H4 (cell line): ENCODE measurements at places on chromosomes 5 and 9.

DNA sequence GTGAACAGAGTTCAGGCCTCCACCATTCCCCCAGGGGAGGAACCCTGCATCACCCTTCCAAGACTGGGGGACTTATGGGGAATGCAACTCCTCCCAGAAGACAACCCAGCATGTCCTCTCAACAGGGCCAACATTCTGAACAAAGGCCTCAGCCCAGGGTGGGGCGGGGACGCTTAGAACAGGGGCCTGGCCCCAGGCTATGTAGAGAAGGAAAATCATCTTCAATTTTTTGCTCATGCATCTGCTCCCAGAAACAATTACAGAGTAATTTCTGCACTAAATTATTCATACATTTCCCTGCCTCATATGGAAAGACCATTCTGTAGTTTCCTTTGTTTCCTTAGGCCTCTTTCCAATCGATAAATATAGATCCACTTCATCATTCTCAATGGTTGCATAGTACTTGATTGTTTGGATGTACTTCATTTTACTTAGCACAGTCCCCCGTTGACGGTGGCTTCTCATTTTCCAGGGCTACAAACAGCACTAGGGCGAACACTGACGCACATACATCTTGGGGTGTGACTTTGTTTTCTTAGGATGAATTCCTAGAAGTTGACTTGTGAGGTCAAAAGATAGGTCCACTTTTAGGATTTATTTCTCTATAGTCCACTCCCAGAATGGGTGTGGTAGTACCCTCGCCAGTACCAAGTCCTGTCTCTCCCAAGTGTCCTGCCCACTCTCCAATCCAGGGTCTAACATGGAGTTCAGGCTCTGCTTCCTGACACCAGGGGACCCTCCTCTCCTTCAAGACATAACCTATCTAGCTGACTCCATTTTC lies 27.2 kb upstream of the SMU1 start:
- no peak for DNase-seq

DNA sequence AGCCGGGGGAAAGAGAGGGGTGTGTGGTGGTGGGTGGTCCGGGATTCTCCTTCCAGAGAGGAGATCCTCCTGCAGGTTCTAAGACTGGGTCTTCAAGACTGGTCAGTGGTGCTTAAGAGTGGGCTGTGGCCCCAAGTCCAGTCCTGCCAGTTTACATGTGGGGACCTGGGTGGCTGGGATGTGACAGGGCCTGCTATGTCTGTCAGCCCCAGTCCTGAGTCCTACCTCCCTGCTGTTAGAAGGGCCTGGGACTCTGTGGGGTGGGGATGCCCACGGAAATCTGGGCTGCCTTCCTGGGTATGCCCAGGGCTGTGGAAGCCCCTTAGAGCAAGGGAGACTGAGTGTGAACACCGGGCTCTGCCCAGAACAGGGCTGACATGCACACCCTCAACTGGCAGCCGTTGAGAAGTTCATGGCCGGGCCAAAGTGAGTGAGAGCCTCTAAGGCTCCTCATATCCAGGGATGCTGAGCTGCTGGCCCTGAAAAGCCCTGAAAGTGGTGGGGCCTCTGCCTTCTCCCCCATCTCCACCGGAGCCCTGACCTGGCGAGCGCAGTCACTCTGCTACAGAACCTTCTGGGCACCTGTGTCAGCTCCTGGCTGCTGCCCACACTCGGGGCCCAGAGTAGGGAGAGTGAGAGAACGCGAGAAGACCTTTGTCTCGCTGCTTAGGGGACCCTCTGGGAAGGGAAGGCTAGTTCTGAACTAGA lies 1.7 kb downstream of the PHF2 start:
- no peak for DNase-seq

DNA sequence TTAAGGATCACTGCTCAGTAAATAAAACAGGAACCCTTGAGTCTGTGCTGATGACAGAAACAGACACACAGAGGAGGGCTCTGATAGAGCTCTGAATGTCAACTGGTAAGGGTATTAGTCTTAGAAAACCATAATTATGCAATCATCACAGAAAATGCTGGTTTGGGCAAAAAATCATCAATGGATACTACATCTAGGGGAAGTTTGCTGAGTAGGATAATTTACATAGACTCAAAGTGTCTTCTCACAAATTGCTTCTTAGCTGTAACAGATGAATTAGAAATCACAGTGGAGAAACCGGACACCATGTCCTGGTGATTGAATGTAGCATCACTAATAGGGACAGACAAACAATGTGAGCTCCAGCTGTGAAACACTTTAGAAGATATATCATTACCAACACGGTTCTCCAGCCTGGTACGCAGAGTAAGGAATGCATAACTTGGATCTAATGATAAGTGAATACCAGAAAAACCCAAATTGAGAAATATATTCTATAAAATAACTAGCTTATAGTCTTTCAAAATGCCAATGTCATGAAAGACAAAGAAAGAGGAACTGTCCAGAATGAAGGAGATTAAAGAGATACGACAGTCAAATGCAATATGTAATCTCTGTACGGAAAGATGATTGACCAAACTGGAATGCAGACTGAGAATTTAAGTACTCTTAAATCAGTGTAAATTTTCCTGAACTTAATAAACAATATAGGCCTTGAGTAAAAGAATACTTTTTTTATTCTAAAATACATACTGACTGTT lies 17.3 kb downstream of the CHD1 start:
- DNase-seq: no peak

- DNase-seq: no peak
Observed at GRCh38 chr5:11143456-11144267, 382.6 kb upstream of the DAP start.

- no peak for DNase-seq
Observed at GRCh38 chr5:128965011-128965637, at the start of gene SLC27A6. TSS of gene SLC27A6 (plus strand) at chr5:128965488. CDS start at chr5:128966138, 650 bp downstream.

- DNase-seq: no peak
Observed at GRCh38 chr5:122870219-122870856, 24.9 kb downstream of the SNX24 start.

- no peak for DNase-seq
Observed at GRCh38 chr9:89491694-89492093, 6.2 kb downstream of the SEMA4D start.

- no peak for DNase-seq
Observed at GRCh38 chr5:110925398-110925797, 146.1 kb upstream of the TSLP start.
